HFFc6 (cell line): ENCODE measurements at places on chromosomes 3 and 15. TPM values are rescaled to one million over a fixed set of nuclear protein-coding genes. Genes with fewer than 3 reads are reported as not detected.

Gene IQGAP1
- 169 to 198 TPM (median 175 TPM) in 3 replicates for total RNA-seq

Gene KLHL40
- not detected in 3 replicates for total RNA-seq

Gene DNAH12
- 0.03 and 0.06 TPM in 2 replicates for total RNA-seq

Gene PSMD6
- total RNA-seq: 96.5 to 114 TPM (median 101 TPM) in 3 replicates

Gene GHRL
- 0.21 TPM in 1 of 3 replicates, not detected in the others for total RNA-seq

Gene AADACL2
- total RNA-seq: not detected in 3 replicates

Gene FANCD2OS
- total RNA-seq: not detected in 3 replicates

Gene LRRC2
- 0.13 to 0.56 TPM (median 0.15 TPM) in 3 replicates for total RNA-seq

Gene CPLX3
- total RNA-seq: 0.09 TPM in 1 of 3 replicates, not detected in the others

Gene SLC9A9
- 0.34 to 0.71 TPM (median 0.55 TPM) in 3 replicates for total RNA-seq

Gene TUSC7
- not detected in 3 replicates for total RNA-seq

Gene OCA2
- total RNA-seq: not detected in 3 replicates

Gene NDUFB5
- 94.3 to 114 TPM (median 105 TPM) in 3 replicates for total RNA-seq

Gene MAP3K13
- 21.2 to 23.6 TPM (median 21.2 TPM) in 3 replicates for total RNA-seq

Gene COLQ
- 0.18 to 0.30 TPM (median 0.23 TPM) in 3 replicates for total RNA-seq

Gene NR1I2
- not detected in 2 replicates for total RNA-seq

Gene ANKRD28
- 81.6 to 93.6 TPM (median 84.9 TPM) in 3 replicates for total RNA-seq

Gene HYKK
- total RNA-seq: 3.7 and 4.4 TPM in 2 replicates

Gene AHSG
- not detected in 3 replicates for total RNA-seq

Gene TTBK2
- total RNA-seq: 8.9 to 10.0 TPM (median 9.5 TPM) in 3 replicates

Gene EPHA3
- 0.10 TPM in 1 of 3 replicates, not detected in the others for total RNA-seq

Gene CNTN3
- total RNA-seq: 9.8 to 13.6 TPM (median 11.3 TPM) in 3 replicates

Gene ANKRD63
- total RNA-seq: not detected in 3 replicates

Gene IL17RE
- 0.65 and 0.71 TPM in 2 replicates for total RNA-seq
